ENCODE measurements at places on chromosomes 6 and 20.

DNA sequence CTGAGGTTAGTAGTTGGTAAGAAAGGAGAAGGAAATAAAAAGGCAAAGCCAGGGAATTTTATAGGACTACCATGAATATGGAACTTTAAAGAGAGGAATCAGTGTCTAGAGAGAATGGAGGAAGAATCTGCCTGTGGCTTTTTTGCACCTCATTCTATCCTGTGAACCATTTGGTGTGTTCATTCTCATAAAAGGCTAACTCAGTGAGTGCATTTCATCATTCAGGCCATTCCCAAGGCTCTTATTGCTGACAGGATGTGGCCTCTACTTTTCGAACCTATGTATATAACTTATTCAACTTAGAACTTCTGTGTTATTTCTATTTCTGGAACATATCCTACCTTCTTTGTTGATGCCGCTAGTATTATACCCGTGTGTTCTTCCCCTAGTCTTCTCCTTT, 27.1 kb downstream of the HSF2 start:
- H3K36me3 ChIP-seq = peaks cover 60% of the 10 kb centered on the region
- H3K4me1 ChIP-seq = no peaks in the 10 kb centered on the region

DNA sequence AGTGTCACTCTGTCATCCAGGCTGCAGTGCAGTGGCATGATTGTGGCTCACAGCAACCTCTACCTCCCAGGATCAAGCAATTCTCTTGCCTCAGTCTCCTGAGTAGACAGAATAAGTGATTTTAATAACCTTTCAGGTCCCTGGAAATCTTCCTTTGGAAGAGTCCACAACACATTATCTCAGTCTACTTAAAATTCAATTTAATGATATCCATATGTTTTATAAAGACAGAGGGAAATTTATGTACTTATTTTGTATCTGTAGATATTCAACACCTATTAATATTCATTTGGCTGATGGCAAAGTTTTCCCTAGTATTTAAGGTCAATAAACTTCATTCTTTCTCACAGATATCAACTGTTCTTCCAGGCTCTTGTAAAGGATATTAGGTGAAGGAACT, 881.4 kb upstream of the GJE1 start:
- H3K4me3 ChIP-seq = no peak overlapping the region
- no peaks in the 10 kb centered on the region for H3K36me3 ChIP-seq
- ATAC-seq = no peak
- H3K4me1 ChIP-seq = no peaks in the 10 kb centered on the region
- H3K27ac ChIP-seq = no peak overlapping the region

DNA sequence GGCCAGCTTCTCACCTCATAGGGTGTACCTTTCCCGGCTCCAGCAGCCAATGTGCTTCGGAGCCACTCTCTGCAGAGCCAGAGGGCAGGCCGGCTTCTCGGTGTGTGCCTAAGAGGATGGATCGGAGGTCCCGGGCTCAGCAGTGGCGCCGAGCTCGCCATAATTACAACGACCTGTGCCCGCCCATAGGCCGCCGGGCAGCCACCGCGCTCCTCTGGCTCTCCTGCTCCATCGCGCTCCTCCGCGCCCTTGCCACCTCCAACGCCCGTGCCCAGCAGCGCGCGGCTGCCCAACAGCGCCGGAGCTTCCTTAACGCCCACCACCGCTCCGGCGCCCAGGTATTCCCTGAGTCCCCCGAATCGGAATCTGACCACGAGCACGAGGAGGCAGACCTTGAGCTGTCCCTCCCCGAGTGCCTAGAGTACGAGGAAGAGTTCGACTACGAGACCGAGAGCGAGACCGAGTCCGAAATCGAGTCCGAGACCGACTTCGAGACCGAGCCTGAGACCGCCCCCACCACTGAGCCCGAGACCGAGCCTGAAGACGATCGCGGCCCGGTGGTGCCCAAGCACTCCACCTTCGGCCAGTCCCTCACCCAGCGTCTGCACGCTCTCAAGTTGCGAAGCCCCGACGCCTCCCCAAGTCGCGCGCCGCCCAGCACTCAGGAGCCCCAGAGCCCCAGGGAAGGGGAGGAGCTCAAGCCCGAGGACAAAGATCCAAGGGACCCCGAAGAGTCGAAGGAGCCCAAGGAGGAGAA, 10.5 kb downstream of the GNAS-AS1 start:
- no peaks in the 10 kb centered on the region for H3K36me3 ChIP-seq
- no peak overlapping the region for H3K4me3 ChIP-seq
- H3K4me1 ChIP-seq = peaks cover 17% of the 10 kb centered on the region
- peaks cover 63% of the 10 kb centered on the region for H3K27me3 ChIP-seq
- no peak for ATAC-seq

DNA sequence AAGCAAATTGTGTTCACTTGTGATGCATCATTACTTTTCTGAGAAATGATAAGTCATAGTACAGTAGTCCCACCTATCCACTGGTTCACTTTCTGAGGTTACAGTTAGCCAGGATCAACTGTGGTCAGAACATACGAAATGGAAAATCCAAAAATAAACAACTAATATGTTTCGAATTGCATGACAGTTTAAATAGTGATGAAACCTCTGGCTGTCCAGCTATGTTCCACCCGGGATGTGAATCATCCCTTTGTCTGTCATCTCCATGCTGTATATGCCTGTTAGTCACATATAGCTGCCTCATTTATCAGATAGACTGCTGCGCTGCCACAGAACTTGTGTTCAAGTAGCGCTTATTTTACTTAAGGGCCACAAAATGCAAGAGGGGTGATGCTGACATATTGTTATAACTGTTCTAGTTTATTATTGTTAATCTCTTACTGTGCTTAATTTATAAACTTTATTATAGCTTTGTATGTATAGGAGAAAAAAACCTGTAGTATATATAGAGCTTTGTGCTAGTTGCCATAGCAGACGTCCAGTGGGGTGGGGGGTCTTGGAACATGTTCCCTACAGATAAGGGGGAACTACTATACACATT, 29.2 kb downstream of the AFDN start:
- H3K36me3 ChIP-seq = peaks cover 5% of the 10 kb centered on the region
- no peak for ATAC-seq
- H3K27me3 ChIP-seq = no peaks in the 10 kb centered on the region
- H3K27ac ChIP-seq = no peak overlapping the region
- H3K4me3 ChIP-seq = no peak overlapping the region

- H3K4me3 ChIP-seq = no peak overlapping the region
- H3K27ac ChIP-seq = peak overlapping the region; percentile 37
- peaks cover 20% of the 10 kb centered on the region for H3K4me1 ChIP-seq
- H3K27me3 ChIP-seq = no peaks in the 10 kb centered on the region
These were observed 73.0 kb upstream of the BACH2 start for GRCh38 chr6:90369651-90370050.

DNA sequence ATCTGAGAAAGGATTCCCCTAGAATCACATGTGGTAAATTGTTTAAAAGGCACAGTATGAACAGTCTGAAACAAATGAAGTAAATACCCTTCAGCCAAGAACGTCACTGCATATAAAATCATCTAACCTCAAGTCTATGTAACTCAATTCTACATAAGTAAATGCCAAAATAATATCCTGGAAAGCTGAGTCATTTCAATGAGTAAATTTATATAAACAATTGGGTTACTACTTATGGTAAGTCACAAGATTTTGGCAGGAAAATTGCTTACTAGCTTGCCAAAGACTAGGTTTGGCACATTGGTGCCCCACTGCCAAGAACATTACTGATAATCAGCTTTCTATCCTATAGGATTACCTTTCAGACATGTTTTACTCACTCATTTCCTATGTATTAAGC, 8.4 kb downstream of the GMDS start:
- H3K4me1 ChIP-seq = peaks cover 30% of the 10 kb centered on the region
- ATAC-seq = no peak
- no peaks in the 10 kb centered on the region for H3K27me3 ChIP-seq
- H3K4me3 ChIP-seq = no peak overlapping the region

GRCh38 chr20:42152575-42152974, 534.4 kb upstream of the CHD6 start:
- no peak overlapping the region for H3K4me3 ChIP-seq
- no peak for ATAC-seq
- no peaks in the 10 kb centered on the region for H3K4me1 ChIP-seq
- H3K36me3 ChIP-seq = no peaks in the 10 kb centered on the region
- no peaks in the 10 kb centered on the region for H3K27me3 ChIP-seq

GRCh38 chr6:129360682-129360955, 349.4 kb downstream of the ARHGAP18 start:
- no peak overlapping the region for H3K27ac ChIP-seq
- no peak overlapping the region for H3K4me3 ChIP-seq
- no peaks in the 10 kb centered on the region for H3K36me3 ChIP-seq
- no peaks in the 10 kb centered on the region for H3K4me1 ChIP-seq

- H3K4me1 ChIP-seq = no peaks in the 10 kb centered on the region
- no peak overlapping the region for H3K4me3 ChIP-seq
- no peak overlapping the region for H3K27ac ChIP-seq
- peaks cover 31% of the 10 kb centered on the region for H3K27me3 ChIP-seq
- ATAC-seq = no peak
These were observed 48.8 kb upstream of the TSHZ2 start for GRCh38 chr20:52923123-52923937.

- H3K4me1 ChIP-seq = peaks cover 88% of the 10 kb centered on the region
- H3K36me3 ChIP-seq = no peaks in the 10 kb centered on the region
- ATAC-seq = no peak
- no peak overlapping the region for H3K4me3 ChIP-seq
- no peaks in the 10 kb centered on the region for H3K27me3 ChIP-seq
These were observed 26.7 kb downstream of the FOXO3 start for GRCh38 chr6:108587258-108588059.

Data from stimulated activated memory B cell treated with anti-CD40 and anti-IgM and Interleukin-4, amounts not matched to agents 10 μg/mL and 1 μg/mL and 100 μg/mL, for 72 hours (primary cell).